Small intestine (tissue), 16 donors: ENCODE measurements at places on chromosomes 16 and 17.

DNA sequence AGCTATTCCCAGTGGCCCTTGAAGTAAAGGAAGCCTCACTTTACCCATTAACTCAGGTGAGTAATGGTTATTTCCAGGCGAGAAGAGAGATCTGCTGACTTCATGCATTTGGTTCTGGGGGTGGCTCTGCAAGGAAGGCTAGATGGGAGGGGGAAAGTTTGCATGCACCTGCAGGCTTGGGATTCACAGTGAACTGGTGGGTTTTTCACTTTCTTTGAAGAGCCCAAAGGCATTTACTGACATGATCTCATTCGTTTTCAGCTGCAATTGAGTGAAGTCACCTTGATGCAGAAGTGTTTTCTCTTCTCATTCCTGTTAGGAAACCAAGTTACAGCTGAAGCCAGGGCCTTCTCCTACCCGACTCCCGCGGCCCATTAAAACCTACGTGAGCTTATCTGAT is 131.0 kb upstream of the N4BP1 start:
- no peak for DNase-seq

GRCh38 chr16:86494565-86495356 is 15.6 kb upstream of the FOXF1 start:
- DNase-seq = no peak

GRCh38 chr16:1146409-1146808 is 6.5 kb upstream of the CACNA1H start:
- no peak for DNase-seq

- DNase-seq = no peak
These were observed 26.1 kb downstream of the GLG1 start for GRCh38 chr16:74580833-74581232.

GRCh38 chr16:72428681-72429376 is 256.9 kb upstream of the PMFBP1 start:
- no peak for DNase-seq

DNA sequence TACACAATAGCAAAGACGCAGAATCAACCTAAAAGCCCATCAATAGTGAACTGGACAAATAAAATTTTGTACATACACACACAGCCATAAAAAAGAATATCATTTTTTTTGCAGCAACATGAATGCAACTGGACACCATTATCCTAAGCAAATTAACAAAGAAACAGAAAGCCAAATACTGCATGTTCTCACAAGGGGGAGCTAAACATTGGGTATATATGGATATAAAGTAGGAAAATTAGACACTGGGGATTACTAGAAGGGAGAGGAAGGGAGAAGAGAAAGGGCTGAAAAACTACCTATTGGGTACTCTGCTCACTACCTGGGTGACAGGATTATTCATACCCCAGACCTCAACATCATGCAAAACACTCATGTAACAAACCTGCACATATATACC is 28.2 kb downstream of the ADAMTS18 start:
- DNase-seq = no peak

DNA sequence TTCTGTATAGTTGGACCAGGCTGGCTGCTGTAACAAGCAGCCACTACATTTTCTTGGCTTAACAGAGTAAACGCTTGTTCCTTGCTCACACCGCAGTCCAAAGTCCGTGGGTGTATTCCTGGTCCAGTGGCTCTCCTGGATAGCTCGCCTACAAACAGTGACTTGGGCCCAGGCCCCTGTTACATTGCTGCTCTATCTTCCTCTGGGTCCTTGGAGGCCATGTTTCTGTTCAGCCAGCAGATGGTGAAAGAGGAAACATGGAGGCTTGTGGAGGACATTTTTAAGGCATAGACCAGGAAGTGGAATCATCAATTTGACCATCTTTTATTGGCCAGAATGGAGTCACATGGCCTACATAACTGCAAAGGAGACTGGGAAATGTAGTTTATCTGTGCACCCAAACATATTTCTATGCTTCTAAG is 55.1 kb downstream of the ATP2C2 start:
- DNase-seq = peak; percentile 29

GRCh38 chr17:64148699-64149098 is 18.8 kb upstream of the ERN1 start:
- no peak for DNase-seq

DNA sequence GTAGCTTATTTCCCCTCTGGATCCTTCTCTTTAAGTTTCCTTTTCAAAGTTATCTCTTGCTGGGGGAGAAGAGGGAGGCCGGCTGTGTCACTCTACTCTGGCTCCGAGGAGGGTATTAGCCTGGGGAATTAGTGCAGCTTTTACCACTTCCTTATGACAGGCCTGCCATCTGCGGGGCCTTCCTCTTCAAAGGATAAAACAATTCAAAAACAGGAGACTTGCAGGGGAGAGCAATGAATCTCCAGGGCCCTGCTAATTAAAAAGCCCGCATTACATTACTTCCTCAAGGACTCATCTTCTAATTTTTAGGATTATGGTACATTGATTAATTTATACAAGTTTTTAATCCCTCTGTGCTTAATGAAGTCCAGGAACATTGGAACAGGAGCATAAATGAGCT is 190.9 kb upstream of the CDH5 start:
- DNase-seq = no peak

- DNase-seq = no peak
These were observed 4.3 kb upstream of the POLG2 start for GRCh38 chr17:64500862-64501765.
